Cerebellar cortex (tissue), 1 donor: ENCODE measurements at places on chromosomes 6 and 20.
A peak's percentile ranks its signal among the peaks of the same experiment; 100 is the strongest.

GRCh38 chr20:44696315-44696714 lies 18.9 kb upstream of the CCN5 start:
- DNase-seq: no peak

DNA sequence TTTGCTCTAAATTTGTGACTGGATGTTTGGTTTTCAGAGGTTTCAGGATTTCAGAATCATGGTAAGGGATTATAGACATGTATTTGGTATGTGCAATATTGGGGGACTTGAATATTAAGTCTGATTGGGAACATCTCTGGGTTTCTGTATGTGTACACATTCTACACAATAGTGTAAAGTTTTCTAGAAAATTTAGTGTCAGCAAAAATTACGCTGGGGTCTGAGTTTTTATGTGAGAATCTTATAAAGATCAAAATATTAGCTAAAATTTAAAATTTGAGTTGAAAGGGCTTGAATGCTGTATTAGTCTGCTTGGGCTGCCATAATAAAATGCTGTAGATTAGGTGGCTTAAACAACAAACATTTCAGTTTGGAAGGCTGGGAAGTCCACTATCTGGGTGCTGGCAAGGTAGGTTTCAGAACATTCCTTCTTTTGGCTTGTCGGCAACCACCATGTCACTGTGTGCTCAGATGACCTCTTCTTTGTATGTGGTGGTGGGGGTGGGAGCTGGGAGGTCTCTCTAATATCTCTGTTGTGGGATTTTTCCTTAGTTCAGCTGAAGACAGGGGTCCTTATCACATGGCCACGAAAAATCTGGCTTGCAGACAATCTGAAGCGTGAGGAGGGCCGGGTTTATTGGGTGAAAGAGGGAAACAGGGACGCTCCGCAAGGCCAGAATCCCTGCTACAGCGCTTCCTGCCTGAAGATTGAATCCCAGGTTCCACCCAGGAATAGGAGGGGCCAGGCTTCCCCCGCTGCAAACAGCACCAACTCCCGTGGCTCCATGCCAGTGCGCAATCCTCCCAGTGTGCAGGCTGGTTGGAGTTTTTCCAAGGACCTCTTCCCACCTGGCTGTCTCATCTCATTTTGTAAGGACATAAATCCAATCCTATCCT lies 299.7 kb downstream of the PLCB1 start:
- peak; percentile 62 for DNase-seq

DNA sequence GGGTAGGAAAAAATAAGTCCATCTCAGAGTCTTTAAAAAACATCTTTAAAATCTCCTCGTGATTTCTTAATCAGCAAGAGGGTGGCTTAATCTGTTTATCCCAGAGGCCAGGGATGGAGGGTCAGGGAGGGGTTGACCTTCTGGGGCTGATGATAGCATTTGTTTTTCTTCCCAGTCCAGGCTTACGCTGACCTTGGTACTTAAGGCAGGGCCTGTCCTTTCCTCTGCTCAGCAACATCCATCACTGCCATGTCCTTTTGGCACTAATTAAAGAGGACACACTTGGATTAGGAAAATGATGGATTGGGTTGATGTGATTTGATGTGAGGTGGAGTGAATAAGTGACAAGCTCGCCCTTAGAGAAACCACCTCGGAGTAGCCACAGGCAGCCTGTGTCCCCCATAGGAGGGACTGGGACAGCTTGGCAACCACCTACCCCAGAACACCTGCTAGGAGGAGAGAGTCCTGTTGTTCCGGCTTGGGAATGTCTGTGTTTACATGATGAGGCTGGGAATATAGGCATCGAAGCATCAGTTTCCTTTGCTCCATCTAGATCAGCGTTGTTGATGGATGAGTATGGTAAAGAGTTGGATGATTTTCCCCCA lies 44.2 kb downstream of the PHACTR3 start:
- peak; percentile 41 for DNase-seq

- DNase-seq: no peak
Observed at GRCh38 chr20:40631119-40631631, 57.9 kb downstream of the MAFB start.

- DNase-seq: peak; percentile 71
Observed at GRCh38 chr6:83514866-83515466, 2.6 kb downstream of the PRSS35 start.

- no peak for DNase-seq
Observed at GRCh38 chr6:22412994-22413393, 116.2 kb upstream of the PRL start.

DNA sequence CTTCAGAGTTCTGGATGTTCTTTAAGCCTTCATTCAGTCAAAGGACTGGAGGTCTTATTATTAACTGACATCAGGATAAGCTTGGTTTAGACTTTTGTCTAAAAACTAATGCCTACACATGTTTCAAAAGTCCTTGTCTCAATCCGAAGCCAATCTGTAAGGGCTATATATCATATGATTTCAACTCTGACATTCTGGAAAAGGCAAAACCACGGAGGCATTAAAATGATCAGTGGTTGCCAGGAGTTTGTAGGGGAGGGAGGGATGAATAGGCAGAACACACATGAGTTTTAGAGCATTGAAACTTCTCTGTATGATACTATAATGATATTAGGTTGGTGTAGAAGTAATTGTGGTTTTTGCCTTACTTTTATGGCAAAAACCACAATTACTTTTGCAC lies 1285.8 kb upstream of the CITED2 start:
- no peak for DNase-seq

DNA sequence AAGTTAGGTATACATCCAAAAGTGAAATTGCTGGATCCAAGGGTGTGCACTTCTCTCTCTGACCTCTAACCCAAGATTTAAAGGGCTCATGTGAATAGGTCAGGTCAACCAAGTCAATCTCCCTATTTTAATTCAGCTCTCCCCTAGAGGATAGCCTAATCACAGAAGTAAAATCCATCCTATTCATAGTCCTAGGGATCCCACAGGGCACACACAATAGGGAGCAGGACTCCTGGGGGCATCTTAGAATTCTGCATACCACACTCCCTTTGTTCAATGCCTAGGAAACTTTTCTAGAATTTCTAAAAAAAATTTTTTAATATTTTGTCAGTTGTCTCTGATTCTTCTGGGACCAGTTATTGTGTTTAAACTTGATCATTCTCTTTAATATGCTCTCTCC lies 35.1 kb downstream of the CST9L start:
- no peak for DNase-seq

GRCh38 chr20:45948261-45948733 lies 13.8 kb downstream of the PCIF1 start:
- no peak for DNase-seq

DNA sequence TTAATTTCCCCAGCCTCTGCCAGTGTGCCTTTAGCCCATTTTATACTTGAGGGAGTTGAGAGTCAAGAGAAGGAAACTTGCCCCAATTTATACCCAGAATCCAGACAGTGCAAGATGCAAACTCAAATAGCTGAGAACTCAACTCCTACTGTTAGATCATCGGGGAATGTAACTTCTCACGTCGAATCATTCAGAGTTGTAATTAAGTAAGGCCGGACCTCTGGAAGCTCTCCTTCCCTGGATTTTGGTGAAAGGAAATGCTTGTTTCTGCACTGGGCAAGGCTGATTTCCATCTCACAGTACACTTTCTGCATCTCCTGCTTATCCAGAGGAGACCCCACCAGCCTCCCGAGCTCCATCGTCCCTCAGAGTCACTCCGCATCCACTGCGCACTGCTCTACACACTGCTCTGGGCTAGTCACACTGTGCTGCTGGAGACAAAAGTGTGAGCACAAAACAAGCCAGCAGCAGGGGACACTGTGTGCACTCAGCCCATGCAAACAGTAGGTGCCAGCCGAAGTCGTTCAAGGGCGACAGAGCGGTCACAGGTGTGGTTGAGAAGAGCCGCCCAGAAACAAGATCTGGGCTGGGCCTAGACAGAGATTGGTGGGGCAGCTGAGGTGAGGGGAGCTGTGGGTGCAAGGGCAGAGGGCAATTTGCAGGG lies 150.4 kb upstream of the QKI start:
- no peak for DNase-seq

GRCh38 chr6:126770176-126770575 lies 348.3 kb upstream of the RSPO3 start:
- no peak for DNase-seq

- DNase-seq: peak; percentile 59
Observed at GRCh38 chr20:62159839-62160238, 16.3 kb downstream of the SS18L1 start.

DNA sequence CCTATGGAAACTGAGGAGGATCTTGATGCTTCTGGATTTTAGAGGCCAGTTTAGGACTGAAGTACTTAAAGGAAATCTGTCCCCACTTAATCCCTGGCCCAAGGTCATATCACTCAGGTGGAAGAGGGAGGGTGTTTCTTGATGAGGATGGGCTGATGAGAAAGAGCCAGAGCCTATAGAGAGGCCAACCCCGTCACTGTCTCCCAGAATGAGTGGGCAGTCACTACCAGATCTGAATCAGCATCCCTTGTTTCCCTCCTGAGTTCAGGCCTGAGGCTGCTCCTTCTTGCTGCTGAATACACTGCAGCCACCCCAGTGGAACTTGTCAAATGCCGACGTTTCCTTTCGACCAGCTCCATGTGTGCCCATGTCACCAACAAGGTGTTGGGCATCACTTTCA lies 14.8 kb downstream of the ARMC12 start:
- DNase-seq: no peak
